Stimulated activated CD4-positive, alpha-beta T cell treated with anti-CD3 and anti-CD28 coated beads, TNF-alpha, amount 100 ng/mL, for 1 hour (primary cell): ENCODE measurements at places on chromosomes 11 and 22.

GRCh38 chr11:45272701-45273100 is 13.4 kb downstream of the SYT13 start:
- DNase-seq = no peak

- DNase-seq = no peak
Observed at GRCh38 chr11:69096473-69096872, 47.7 kb downstream of the TPCN2 start.

DNA sequence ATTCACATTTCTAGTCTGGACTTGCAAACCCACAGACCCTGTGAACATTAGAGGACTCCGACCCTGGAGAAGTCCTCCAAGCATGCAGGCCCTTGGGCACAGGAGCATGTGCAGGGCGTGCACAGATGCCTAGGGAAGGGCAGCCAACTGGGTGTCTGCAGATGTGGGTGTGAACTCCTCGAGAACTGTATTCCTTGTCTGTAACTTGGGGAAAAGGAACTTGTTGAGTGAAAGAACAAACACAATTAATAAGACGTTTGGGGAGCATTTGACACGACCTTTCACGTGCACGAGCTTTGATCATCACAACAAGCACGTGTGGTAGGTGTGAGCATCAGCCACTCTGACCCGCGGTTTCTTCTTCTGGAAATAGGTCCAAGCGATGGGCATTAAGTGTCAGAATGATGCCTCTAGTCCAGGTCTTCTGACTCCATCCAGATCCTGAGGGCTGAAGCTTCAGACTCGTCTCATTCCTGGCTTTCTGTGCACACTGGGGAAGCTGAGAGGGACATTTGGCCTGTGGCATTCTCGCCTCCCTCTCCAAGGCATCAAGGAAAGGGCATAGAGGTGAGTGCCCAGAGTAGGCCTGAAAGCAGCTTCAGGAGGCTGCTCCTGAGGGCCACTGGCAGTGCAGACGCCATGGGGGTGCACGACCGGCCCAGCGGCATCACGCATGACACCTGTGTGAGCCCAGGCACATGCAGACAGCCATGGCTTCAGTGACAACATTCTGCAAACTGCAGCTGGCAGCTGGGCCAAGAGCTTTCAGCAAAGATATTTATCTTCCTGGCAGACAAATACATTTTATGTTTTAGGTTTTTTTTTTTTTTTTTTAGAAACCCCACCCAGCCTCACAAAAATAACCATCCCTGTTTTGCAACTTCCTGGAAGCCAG is 32.5 kb downstream of the ALX4 start:
- DNase-seq = no peak

- no peak for DNase-seq
Observed at GRCh38 chr11:59158206-59159068, 13.5 kb upstream of the DTX4 start.

GRCh38 chr11:93403930-93404329 is 73.4 kb downstream of the DEUP1 start:
- DNase-seq = no peak

GRCh38 chr11:64445651-64446050 is 86.7 kb downstream of the RPS6KA4 start:
- no peak for DNase-seq

- no peak for DNase-seq
Observed at GRCh38 chr22:49119551-49119952, 708.1 kb downstream of the BRD1 start.

- no peak for DNase-seq
Observed at GRCh38 chr22:36405221-36405661, 17.5 kb upstream of the MYH9 start.

DNA sequence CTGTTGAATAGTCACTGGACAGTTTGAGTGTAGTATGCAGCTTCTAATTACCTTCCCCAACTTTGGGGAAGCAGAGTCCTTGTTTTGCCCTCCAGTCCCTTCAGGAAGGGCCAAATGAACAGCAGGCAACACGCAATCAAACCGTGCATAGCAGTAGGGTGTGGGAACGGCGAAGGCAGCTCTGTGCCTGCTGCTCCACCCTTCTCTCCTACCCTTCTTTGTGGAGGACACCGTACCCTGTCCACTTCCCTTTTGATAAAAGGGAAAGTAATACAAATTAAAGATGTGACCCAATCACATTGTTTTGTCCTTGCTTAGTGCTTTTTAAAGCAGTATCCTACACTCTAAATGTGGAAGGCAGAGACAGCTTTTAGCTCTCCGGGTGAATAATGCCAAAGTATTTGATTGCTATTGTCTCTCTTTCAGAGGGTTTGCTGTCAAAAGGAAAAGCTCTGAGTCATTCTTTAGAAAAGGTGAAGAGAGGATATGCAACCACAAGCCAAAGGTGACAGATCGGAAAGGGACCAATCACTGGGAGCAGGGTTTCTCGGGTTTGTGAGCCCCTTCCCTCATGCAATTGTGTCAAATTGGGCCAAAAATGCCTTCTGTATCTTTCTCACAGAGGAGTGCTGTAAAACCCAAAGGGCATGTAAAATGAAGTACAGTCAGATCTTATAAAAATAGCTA is 407.3 kb upstream of the CCDC90B start:
- no peak for DNase-seq

GRCh38 chr11:112129656-112130055 is 34.2 kb downstream of the IL18 start:
- no peak for DNase-seq

GRCh38 chr11:77747381-77747969 is 73.0 kb downstream of the RSF1 start:
- no peak for DNase-seq

DNA sequence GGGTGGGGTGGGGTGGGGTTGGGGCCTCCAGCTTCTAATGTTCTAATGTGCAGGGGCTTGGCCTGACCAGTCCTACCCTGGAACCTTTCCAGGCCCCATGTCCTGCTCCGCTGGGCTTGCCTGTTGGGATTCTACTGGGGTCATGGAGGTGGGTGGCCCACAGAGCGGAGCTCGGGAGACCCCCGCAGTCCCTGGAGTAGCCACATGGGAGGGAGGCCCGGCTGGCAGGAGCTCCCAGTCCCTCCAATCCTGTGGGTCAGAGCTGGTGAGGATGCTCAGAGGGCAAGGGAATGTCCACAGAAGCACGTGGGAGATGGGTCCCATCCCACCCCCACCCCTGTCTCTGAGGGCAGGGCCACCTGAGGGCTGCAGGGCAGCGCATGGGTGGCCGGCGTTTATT is 2.9 kb downstream of the SEPTIN5 start:
- no peak for DNase-seq

GRCh38 chr11:10164621-10165020 is 129.4 kb downstream of the SBF2 start:
- no peak for DNase-seq

- DNase-seq = no peak
Observed at GRCh38 chr11:60849641-60850520, 5.9 kb downstream of the PTGDR2 start.

- DNase-seq = no peak
Observed at GRCh38 chr11:5665746-5666401, 19.0 kb downstream of the TRIM5 start.

DNA sequence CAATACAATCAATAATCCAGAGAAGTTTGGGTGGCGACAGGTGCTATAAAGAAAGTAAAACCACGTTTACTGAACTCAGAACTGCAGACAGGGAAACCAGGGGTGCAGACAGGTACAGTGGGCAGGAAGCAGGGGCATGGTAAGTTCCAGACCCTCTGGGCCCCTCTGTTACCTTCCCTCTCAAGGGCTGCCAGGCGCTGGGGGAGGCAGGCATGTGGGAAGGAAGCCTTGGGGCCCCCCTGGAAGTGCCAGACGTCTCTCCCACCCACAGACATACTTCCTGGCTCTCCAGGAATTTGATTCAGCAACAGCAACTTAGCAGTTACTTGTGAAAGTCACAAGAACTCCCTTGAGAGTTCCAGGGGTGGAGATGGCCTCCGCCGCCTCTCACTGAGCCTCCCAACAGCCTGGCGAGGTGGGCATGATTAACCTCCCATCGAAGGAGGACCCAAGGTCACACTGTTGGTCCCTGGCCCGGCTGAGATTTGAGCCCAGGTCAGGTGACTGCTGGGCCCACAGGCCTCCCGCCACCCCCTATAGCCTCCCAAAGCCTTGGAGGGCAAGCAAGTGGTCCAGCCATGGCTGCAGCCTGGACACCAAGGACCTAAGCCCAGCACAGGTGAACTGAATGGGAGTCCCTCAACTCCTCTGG is 14.1 kb upstream of the TSKU start:
- no peak for DNase-seq

DNA sequence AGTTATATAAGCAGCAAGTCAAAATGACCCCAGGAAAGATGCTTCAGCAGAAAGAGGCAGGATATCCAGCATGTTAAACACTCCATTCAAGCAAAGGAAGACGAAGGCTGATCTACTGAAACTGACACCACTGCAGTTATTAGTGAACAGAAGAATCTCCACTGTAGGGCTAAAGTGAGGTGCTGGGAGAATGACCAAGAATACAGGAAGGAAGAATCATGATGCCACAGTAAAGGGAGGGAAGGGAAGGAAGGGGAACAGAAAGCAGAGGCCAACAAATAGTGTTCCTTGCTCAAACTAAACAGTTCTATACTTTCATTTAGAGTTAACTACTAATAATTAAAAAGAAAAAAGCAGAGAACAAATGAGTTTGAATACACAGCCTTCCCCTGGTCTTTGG is 92.5 kb downstream of the SIK3 start:
- DNase-seq = no peak

DNA sequence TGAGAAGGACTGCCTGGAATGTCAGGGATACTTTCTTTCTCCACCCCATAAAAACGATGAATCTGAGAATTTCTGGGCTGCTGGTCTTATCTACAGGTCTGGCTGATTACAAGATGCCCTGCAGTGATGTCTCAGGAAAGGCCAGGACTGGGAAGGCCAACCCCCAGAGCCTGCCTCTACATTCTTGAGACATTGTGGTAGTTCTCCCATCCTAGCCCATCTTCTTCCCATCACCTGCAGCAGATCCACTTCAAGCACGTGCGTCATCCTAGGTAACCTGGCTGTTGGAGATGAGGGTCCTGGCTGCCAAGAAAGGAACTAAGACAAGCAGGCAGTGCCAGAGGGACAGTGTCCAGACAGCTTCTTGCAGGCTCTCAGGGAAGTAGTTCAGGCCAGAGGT is 44.1 kb upstream of the E2F8 start:
- no peak for DNase-seq

GRCh38 chr22:43988960-43989359 is 33.7 kb downstream of the SAMM50 start:
- no peak for DNase-seq

DNA sequence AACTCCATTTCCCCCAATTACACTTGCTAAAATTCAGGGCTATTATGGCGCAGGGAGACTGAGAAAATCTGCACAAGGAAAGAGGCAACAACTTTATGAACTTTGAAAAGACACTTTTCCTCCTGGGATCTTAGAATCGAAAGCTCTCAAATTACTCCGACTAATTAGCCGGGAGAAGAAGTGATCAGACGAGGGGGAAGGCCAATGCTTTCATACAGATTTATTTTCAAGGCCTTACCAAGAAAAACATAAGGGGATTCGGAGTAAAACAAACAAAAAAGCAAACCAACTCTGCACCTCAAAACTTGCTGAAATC is 1.6 kb downstream of the PAX6 start:
- DNase-seq = no peak

GRCh38 chr11:1863352-1864216 is 10.7 kb downstream of the LSP1 start:
- no peak for DNase-seq

GRCh38 chr22:32570501-32570900 is 95.9 kb downstream of the FBXO7 start:
- no peak for DNase-seq

DNA sequence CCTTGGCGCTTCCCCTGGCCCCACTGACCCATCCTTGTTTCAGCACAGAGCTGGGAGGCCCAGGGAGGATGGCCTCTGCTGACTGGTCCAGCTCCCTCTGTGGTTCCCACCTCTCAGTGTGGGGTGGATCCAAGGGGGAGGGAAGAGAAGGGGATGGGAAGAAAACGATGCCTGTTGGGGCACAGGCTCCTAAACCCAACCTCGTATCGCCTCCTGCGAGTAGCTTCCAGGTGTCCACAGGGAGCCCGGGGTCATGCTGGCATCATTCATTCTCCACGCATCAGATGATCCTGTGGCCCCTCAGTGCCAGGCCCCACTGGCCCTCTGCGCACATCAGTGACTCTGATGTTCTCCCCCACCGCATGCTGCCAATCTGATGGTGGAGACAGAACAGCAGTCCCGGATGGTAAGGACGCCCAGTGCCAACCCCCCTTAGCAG is 5.1 kb downstream of the MYEOV start:
- DNase-seq = no peak

- no peak for DNase-seq
Observed at GRCh38 chr11:1163911-1164735, 6.4 kb downstream of the MUC5AC start.

DNA sequence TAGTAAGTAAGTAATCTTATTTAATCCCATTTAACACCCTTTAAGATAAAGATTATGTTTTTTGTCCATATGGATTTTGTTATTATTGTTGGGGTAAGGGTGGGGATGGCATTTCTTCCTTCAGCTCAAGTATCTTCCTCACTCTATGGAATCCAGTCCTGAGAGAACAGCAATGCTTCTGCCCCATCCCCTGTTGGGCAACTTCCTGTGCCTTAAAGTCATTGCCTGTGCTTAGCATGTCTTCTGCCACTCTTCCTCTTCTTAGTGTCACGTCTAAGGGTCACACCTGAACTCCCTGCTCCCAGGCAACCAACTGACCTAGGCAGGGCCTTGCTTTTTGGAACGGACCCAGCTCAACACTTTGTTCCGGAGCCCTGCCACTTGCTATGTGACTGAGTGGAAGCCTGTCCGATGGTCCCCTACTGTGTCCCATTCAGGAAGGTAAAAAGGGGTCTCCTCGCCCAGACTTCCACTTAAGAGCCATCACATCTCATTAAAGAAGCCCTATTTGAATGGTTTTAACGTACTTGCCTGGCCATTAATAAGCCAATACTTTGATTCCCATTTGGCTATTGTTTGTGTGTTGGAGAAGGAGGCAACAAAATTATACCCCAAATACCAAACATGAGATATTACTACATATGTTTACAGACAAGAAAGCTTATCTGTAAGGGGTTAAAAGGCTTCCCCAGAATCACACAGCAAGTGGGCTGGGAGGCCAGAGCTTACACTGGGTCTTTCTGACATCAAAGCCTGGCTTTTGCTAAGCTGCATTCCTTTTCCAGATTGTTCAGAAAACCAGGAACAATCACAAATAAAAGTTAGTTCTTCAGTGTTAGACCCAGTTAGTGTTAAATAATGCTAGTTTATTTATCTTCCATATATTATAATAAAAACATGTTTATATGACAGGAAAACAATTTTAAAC is 59.2 kb downstream of the RAB38 start:
- DNase-seq = no peak

DNA sequence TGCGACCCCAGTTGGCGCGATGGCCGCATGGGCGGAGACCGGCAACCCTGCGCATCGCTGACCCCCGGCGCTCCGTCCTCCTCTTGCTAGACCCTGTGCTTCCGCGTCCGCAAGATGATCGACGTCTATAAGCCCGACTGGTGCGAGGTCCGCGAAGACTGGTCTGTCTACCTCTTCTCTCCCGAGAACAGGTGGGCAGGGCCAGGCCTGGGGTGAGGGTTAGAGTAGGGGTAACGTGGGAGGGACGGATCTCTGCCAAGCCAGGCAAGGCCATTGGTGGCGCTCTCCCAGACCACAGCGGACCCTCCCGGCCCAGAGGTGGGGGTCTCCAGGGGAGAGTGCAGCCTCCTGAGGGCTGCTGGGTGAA is 92.1 kb downstream of the CACNA1I start:
- DNase-seq = no peak
